ENCODE measurements at places on chromosomes 7 and 10. TPM values are rescaled to one million over a fixed set of nuclear protein-coding genes. Genes with fewer than 3 reads are reported as not detected.

DNA sequence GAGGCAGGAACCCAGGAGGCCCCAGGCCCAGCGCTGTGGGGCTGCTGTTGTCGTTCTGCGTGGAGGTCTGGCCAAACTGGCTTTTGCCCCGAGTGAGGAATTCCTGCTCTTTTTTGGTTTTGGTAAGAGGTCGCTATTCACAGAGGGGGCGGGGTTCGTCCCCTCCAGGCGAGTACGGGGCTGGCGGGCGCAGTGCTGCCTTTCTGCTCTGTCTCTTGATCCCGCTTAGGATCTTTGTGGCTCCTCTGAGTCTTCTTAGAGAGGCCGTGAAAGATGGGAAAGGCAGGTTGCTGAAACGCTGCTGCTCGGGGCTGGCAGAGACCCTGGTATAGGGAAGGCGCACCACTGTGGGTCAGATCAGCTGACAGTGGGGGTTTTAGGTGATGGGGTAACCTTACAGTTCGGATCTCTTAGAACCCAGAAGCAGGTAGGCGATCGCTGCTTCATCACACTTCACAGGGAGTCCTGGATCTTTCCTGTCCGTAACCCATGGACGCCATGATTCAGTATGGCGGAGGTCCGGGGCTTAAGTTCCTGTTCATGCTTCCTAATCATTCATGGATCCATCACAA is 136.7 kb downstream of the KIF20B start:
- no peaks in the 10 kb centered on the region for H3K36me3 ChIP-seq
- H3K27me3 ChIP-seq, result no peaks in the 10 kb centered on the region
- DNase-seq, result no peak
- H3K27ac ChIP-seq, result no peak overlapping the region

DNA sequence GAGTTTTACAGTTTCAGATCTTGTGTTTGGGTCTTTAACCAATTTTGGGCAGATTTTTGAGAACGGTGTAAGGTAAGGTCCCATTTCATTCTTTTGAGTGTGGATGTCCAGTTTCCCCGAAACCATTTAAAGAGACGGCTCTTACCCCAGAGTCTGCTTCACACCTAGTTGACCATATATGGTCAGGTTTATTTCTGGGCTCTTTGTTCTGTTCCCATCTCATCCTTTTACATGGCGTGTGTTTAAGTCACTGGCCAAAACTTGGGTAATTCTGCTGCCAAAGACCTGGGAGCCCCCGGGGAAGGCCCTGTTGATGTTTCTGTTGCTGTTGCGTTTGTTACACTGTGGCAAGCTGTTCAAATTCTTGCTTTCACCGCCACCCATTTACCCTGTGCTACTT is 120.1 kb downstream of the PTPRN2 start:
- H3K27me3 ChIP-seq, result peaks cover 10% of the 10 kb centered on the region
- no peaks in the 10 kb centered on the region for H3K4me1 ChIP-seq
- no peak overlapping the region for H3K4me3 ChIP-seq

Gene EGR2
- total RNA-seq, result 1.2 TPM

Gene LRMDA
- total RNA-seq, result 19.4 TPM

Gene MLXIPL
- total RNA-seq, result 8.7 TPM

Gene SRRM3
- total RNA-seq, result 27.1 TPM

Gene ADCY1
- total RNA-seq, result 50.7 TPM

Measured in endothelial cell (in vitro differentiated cells).